ENCODE measurements at places on chromosomes 16 and 17.

- DNase-seq, result no peak
These were observed 20.5 kb downstream of the LASP1 start for GRCh38 chr17:38890410-38890746.

GRCh38 chr16:11327277-11328171 lies 17.7 kb upstream of the RMI2 start:
- DNase-seq, result no peak

DNA sequence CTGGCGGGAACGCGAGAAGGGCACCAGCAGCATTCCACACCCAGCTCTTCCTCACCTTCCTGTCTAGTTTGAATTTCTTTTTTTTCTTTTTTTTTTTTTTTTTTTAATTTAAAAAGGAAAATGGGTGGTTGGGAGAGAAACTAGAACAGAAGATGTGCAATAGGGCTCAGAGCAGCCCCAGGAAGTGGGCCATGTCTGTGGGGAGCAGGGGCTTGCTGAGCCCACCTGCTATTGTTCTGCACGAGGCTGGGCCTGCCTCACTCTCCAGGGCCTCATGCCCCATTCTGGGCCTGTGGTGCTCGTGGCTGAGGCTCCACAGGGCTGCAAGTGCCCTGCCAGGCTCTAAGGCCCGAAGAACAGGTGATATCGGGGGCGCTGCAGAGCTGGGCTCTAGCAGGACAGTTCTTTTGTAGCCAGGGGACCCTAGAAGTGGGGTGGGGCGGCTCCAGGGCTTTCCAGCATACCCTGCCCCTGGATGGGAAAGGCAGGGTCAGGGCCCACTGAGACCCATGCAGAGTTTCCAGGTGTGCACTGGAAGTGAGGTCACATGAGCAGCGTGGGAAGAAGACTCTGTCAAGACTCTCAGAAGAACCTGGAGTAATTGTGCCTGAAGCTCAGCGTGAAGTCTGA lies 12.4 kb downstream of the MRPL27 start:
- no peak for DNase-seq

DNA sequence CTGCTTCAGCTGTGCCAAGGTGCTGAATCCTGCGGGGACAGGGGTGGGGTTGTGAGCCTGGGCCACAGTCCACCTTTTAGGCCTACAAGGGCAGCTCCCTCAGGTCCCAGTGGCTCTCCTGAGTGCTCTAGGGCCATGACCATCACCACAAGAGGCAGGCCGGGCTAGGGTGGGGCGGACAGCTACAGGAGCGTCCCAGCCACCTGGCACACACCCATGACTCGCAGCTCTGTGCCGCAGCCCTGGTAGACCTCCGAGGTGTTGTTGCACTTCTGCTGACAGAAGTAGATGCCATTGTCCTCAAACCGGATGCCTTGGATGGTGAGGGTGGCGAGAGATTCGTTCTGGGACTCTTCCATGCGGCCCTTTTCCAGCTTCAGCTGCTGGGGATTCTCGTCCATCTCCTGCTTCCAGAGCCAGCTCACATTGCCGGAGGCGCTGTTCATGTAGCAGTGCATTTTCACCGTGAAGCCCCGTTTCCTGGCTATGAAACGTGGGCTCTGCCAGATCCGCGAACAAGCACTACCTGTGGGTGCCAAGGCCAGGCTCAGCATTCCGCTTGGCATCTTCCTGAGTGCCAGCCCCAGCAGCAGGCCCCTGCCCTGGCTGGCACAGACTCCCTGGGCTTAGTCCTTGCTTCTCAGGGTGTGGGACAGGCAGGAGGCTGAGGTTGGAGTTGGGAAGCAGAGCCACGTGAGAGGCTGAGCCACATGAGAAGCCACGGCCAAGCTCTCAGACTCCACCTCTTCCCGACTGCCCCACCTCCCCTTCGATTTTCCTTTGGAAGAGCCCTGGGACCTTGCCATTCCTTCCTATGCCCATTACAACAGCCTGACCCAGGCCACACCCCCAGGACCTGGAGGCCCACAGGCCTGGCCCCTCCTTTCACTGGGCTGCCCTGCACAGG lies 2.0 kb downstream of the CD79B start:
- no peak for DNase-seq

DNA sequence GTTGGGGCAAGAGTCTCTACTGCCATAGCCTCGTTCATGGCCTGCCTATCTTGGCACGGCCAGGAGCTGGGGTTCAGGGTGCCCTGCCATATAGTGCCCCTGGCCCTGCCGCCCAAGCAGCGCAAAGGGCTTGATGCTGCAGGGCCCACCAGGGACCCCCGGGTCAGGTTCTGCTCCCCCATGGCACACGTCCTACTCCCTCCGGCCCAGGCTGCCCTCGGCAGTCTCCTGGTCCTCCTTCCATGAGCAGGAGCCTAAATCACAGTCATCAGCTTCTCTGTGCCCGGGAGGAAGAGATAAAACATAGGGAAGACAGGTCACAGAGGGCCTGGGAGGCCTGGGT lies 55.9 kb upstream of the MTSS2 start:
- no peak for DNase-seq
